ENCODE measurements at places on chromosomes 2 and 18. TPM values are rescaled to one million over a fixed set of nuclear protein-coding genes. Genes with fewer than 3 reads are reported as not detected.

SIX3 gene
- total RNA-seq: not detected

TMEM37 gene
- total RNA-seq: not detected

PPP1R1C gene
- 2.0 TPM for total RNA-seq

ZBTB7C gene
- 0.17 TPM for total RNA-seq

RAMP1 gene
- total RNA-seq: 13.5 TPM

GCA gene
- 0.90 TPM for total RNA-seq

LYG2 gene
- not detected for total RNA-seq

CMPK2 gene
- not detected for total RNA-seq

LIPT1 gene
- 7.1 TPM for total RNA-seq

SH3RF3 gene
- total RNA-seq: 7.4 TPM

GATA6 gene
- total RNA-seq: not detected

BOLA3 gene
- 92.3 TPM for total RNA-seq

RFX8 gene
- 27.8 TPM for total RNA-seq

SPHKAP gene
- total RNA-seq: not detected

RUFY4 gene
- not detected for total RNA-seq

RAX gene
- not detected for total RNA-seq

GRCh38 chr18:63319383-63320122 is at the start of gene BCL2:
Gene BCL2, minus strand, starts transcription at chr18:63319769.
- peak; percentile 34 for DNase-seq

- no peak for DNase-seq
These were observed 17.7 kb downstream of the MYCN start for GRCh38 chr2:15957881-15958713.

- DNase-seq: no peak
These were observed 80.6 kb downstream of the EN1 start for GRCh38 chr2:118766871-118767270.

DNA sequence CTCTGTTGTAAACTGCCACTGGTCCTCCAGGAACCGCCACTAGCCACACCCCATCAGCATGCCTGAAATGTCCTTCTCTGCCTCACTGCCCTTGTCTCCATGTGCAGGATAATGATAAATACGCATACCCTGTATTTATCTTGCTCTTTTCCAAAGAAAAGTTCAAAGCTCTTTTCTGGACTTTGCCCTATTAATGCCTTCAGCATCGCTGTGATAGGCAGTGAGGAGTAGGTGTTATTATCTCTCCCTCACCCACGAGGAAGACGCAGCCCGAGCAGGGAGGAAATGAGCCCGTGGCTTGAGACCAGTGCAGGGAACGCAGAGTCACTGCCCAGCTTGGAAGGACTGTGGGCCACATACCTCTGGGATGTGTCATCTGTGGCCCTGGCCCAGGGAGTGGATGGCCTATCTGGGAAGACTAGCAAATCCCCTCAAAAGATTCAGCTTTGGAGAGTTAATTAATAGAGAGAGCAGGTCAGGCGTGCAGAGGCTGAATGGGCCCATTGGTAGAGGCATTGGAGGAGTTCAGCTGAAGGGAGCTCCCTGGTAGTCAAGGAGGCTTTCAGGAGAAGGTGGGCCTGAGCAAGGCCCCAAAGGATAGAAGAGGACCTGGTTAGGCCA is 39.5 kb upstream of the MCFD2 start:
- DNase-seq: peak; percentile 91

- no peak for DNase-seq
These were observed 728 bp downstream of the NAPG start for GRCh38 chr18:10526561-10526949.

GRCh38 chr2:183349091-183349490 is 224.8 kb downstream of the NUP35 start:
- peak; percentile 29 for DNase-seq

DNA sequence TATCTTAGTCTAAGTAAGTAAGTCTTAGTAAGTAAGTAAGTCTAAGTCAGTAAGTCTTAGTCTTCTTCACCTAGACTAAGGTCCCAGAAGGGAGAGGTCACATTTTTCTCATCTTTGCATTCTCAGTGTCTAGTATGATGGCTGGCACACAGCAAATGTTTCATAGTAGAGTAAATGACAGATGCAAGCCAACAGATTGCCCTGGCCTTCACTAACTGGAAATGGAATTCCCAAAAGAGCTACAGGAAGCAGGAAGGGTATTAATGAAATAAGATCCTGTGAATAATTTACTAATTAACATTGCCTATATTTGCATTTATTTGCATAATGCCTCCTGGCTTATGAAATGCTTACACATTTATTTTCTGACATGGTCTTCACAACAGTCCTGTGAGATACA is 221.6 kb downstream of the RAD51AP2 start:
- DNase-seq: no peak

- no peak for DNase-seq
These were observed 11.0 kb downstream of the SLC19A3 start for GRCh38 chr2:227706859-227707258.

- DNase-seq: no peak
These were observed 667 bp downstream of the SP9 start for GRCh38 chr2:174335254-174335987.

GRCh38 chr2:58876126-58876525 is 635.0 kb upstream of the FANCL start:
- DNase-seq: no peak

- peak; percentile 70 for DNase-seq
These were observed 32.7 kb downstream of the QPCT start for GRCh38 chr2:37377187-37377532.

DNA sequence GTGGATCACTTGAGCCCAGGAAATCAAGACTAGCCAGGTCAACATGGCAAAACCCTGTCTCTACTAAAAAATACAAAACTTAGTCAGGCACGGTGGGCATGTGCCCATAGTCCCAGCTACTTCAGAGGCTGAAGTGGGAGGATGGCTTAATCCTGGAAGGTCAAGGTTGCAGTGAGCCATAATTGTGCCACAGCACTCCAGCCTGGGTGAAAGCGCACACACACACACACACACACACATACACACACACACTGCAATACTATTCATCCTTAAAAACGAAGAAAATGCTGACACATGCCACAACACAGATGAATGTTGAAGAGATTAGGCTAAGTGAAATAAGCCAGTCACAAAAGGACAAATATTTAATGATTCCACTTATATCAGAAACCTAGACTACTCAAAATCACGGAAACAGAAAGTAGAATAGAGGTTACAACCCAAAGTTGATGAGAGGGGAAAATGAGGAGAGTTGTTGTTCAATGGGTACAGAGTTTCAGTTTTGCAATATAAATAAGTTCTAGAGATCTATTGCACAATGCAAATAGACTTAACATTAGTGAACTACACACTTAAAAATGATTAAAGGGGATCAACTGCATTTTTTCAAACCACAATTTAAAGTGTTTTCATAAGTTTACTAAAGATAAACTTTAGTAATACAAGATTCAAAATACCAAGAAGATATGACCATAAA is 114.5 kb downstream of the USP34 start:
- peak; percentile 19 for DNase-seq

GRCh38 chr2:129441610-129442009 is 537.9 kb upstream of the RAB6C start:
- no peak for DNase-seq

- peak; percentile 14 for DNase-seq
These were observed 36.3 kb downstream of the SLC35F5 start for GRCh38 chr2:113720167-113720566.

GRCh38 chr2:220241423-220241822 is 614.0 kb downstream of the SLC4A3 start:
- DNase-seq: peak; percentile 9

DNA sequence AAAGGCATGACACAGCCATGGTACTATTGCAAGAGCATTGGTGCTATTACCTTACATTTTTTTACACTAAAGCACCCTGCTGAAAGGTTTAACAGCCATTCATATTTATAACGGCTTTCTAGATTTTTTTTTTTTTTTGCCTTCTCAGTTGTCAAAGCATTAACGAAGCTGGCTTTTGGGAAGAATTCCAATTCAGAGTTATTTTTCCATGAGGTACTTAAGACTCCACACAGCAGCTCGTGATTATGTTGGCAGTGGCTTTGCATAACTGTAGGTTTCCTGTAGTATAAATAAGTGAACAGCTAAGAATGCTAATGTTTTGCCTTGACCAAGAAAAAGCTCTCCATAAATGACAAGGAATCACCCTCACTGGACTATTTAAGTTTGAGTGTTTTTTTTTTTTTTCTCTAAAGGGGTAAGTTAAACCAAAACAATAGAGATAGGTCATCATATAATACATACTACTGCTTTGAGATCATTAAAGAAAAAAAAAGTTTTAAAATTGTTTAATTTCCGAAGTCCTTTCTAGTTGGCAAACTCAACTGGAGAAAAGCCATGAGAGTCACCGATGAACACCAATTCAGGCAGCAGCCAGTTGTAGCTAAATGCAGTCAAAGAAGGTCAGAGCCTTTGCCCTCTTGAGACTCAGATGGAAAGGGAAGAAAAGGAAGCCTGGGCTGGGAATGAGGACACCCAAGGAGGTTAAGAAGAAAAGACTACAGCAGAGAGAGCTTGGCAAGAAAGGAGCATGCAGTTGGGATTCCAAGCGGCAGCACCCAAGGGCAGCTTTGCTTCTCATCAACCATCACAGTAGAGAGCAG is 187.4 kb upstream of the NCKAP5 start:
- DNase-seq: peak; percentile 20

DNA sequence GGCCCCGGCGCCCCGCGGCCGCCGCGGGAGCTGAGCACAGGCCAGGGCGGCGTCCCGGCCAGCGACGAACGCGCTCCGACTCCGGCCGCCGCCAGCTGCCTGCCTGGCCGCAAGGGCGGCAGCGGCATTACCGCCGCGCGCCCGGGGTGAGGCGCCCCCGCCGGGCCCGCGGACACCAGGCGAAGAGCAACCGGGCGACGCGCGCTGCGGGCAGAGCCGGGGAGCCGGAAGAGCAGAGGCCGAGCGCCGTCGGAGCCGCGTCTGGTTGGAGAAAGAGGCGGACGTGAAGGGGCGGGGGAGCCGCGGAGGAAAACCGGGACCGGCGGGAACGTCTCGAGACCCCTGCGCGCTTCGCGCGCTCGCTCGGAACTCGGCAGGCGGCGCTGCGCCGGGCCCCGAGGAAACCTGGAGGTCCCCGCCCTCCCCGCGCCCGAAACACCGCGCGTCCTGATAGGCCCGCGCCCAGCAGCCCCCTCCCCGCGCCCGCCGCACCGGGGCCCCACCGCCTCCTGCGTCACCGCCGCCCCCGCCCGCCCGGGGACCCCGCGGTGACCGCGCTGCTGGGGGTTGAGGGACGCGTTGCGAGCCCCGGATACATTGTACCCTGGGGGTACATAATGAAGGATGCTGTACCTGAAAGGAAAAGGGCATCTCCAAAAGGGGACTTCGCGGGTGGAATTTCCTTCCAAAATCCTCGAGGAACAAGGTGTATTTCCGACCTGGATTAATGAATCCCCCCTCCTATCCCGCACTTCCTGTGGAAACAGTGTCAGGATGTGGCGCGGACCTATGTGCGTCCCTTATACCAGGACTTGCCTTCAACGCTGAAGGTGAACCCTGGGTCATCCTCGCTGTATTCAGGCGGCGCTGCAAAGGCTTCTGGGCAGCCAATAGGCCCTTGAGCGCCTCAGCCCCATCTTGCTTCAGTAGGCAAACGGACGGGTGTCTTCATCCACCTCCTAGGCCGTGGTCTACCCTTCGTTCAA is 1.0 kb upstream of the B4GALT6 start:
- peak; percentile 1 for DNase-seq

DNA sequence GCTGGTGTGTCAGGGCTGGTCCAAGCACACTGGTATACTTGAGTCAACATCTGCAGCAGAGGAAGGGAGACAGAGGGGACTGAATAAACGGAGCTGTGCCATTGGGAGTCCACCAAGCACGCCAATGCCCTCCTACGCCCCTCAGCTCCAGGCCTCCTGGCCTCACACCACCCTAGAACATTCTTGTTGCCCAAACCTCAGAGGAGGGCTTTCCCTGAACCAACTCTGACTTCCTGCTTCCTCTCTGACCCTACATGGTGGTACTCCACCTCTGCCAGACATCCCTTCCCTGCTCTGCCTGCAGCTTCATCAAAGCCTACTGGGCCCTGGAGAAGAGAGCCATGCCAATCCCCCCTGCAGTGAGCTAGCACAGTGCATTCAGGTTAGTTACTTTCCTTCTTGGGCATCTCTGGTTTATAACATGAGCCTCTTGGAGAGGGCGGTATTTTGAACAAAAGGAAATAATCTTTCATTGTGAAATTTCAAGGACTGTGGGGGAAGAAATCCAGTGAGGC is 54.4 kb downstream of the ZBTB7C start:
- no peak for DNase-seq

- DNase-seq: no peak
These were observed 185.2 kb upstream of the EPC2 start for GRCh38 chr2:148459377-148459778.

DNA sequence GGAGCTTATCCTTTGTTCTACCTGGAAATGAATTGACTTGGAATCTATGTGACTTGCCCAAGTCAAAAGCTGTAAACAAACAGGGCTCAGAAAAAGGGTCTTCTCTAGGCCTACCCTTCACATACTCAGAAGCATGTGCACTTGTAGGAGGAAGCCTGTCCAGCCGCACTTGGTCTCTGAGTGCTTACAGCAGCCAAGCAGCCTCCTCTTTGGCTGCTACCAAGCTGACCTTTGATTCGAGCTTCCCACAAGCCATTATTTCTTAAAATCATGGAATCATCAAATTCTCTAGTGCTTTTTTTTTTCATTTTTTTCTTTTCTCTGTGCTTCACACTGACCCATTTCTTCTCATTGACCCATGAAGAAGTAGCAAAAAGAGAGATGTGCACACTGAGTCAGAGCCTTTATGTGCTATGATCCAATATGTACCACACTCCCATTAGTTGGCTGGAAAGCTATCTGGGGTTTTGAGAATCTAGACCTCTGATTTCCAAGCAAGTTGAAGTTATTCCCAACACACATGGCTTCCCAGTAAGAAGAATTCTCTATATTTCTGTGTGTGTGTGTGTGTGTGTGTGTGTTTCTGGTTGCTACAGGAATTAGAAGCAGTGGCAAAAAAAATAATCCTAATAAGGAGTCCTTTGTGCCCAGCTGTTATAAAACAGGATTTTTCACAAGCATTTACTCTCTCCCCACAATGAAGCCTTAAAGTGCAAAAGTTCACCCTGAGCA is 550.3 kb upstream of the TNP1 start:
- DNase-seq: no peak

GRCh38 chr18:5997361-5997760 is 102.0 kb upstream of the TMEM200C start:
- no peak for DNase-seq

DNA sequence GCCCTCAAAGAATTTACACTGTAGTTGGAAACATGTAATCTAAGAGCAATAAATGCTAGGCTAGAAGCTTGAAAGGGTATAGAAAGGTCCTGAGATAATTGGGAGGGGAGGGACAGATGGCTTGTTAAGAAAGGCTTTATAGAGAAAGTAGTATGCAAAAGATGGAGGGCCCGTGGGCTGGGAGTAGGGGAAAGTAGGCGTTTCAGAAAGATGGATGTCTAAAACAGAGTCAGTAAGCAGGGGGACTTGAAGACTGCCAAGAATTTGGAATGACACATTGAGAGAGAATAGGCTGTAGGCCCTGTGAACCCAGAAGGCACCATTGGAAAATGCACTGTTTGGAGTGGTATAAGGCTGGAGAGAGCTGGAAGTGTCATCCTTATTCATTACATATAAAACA is 822 bp downstream of the PSMG2 start:
- peak; percentile 45 for DNase-seq

GRCh38 chr18:22872900-22873537 is 60.1 kb upstream of the RBBP8 start:
- no peak for DNase-seq

- no peak for DNase-seq
These were observed 88.8 kb downstream of the C1QL2 start for GRCh38 chr2:119069781-119070180.

GRCh38 chr2:73114273-73114867 is 1.6 kb upstream of the RAB11FIP5 start:
- no peak for DNase-seq
